HS-27A (cell line): ENCODE measurements at places on chromosomes 5 and 9.

DNA sequence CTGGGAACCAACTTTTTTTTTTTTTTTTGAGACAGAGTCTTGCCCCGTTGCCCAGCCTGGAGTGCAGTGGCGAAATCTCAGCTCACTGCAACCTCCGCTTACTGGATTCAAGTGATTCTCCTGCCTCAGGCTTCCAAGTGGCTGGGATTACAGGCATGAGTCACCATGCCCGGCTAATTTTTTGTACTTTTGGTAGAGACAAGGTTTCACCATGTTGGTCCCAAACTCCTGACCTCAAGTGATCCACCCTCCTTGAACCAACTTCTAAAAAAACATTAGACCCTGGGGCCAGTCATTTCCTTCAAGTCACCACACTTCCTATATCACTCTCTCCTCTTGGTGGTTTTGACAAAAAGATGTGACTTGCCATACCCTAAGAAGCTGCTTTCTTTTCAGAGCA is 10.9 kb upstream of the SHROOM1 start:
- DNase-seq: no peak

DNA sequence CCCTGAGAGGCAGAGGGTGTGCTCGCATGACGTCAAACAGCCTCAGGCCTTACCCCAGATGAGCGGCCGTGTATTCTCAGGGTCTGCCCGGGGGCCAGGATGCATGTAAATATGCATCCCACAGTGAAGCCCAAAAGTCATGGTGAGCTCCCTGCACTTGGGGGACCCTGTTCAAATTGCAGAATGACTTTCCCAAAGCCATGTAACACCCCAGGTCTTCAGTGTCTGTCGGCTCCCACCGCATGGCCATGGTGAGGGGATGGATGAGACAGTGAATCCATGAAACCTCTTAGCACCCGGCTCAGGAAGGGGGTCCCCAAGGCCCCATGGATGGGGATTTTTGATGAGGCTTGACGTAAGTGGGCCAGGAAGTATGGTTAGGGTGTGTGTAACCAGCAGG is 9.3 kb upstream of the COL5A1 start:
- no peak for DNase-seq

GRCh38 chr9:134650431-134651190 is 9.0 kb downstream of the COL5A1 start:
- no peak for DNase-seq

- DNase-seq: no peak
These were observed 26.2 kb downstream of the TRIM32 start for GRCh38 chr9:116713271-116713670.

- DNase-seq: no peak
These were observed 4.6 kb downstream of the NRG2 start for GRCh38 chr5:140038373-140038957.

- no peak for DNase-seq
These were observed 46.3 kb upstream of the GLIS3 start for GRCh38 chr9:4346131-4346530.

DNA sequence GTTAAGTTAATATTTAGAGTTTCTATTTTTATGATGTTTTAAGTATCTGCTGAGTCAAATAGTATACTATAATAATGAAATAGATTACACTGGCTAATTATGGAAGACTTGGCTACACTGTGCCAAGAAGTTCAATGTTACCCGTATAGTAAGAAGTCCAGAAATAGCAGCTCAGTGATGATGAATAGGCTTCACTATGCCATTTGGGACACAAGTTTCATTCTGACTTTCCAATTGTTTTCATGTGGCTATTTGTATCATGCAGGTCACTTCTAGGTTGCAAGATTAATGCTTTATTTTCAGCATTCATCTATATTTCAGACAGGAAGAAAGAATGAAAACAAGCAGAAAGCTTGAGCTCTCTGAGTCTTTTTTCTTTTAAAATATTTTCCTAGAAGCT is 194.5 kb upstream of the RIOK2 start:
- DNase-seq: no peak

DNA sequence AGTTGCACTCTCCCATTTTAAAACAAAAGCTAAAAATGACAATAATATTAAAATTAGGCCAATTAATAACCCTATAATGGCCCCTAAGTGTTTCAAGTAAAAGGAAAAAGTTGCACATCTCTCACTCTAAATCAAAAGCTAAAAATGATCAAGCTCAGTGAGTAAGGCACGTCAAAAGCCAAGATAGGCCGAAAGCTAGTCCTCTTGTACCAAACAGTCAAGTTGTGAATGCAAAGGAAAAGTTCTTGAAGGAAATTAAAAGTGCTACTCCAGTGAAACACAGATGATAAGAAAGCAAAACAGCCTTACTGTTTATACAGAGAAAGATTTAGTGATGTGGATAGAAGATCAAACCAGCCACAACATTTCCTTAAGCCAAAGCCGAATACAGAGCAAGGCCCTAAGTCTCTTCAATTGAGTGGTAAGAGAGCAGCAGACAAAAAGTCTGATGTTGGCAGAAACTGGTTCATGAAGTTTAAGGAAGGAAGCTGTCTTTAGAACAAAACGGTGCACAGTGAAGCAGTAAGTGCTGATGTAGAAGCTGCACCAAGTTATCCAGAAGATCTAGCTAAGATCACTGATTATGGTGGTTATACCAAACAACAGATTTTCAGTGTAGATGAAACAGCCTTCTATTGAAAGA is 144.1 kb upstream of the ACOT12 start:
- DNase-seq: no peak

DNA sequence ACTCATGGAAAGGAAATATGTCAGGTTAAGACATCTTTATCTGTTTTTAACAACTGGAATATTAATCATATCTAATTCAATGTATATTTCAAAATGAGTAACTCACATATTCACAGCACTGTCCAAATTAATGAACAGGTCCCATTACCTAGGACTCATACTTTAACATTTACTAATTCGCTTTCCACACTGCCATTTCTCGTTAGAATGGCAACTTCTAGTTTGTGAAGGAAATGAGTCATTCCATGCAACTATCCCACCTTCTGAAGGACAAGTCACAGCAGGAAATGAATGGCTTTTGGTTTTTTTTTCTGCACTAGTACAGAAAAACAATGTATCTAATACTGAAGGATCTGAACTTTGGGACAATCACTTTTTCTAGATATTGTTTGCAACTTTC is 24.6 kb upstream of the IFNK start:
- DNase-seq: no peak

DNA sequence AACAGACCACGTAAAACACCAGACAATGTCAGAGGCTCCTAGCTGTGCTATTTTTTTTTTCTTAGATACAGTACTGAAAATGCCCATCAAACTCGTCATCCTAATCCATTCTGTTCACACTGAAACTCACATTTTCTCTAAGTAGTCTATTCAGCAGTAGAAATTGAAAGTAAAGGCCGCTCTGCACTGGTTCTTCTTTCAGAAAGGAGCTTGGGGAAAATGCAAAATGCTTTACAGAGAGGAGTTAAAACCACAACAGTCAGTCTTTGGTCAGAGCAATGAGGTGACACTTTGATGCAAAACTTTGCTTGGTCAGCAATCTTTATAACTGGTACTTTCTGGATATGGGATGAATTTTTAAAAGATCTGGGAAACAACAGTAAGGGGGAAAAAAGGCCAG is 43.8 kb upstream of the SUSD1 start:
- no peak for DNase-seq

DNA sequence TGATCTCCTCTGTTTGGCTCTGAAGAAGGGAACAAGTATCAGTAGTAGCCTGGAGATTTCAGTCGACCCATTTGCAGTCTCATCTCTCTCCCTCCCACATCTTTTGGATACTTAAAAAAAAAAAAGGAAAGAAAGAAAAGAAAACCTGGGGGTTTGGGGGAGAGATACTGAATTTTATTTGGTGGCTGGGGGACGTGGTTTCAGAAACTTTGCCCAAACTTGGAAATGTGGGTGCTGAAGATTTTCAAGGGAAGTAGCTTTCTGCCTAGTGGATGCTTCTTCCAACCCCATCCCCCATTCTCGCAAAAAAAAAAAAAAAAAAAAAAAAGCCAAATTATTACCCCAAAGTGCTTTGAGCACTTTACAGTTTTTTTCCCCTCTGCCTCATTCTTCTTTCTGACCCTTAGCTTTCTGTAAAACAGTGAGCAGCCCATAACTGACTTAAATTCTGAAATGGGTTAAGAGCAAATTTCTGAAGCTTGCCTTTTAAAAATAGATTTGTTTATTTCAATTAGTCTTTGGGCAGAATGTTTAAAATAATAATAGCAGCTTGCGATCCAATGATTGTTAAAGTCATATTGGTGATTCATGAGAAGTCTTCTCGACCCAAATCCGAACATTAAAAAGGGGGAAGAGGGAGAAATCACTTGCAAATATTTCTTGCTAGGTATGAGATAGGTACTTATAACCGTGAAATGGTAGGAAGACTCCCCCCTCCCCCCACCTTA is 894 bp downstream of the FST start:
- no peak for DNase-seq

- DNase-seq: no peak
These were observed 164.0 kb downstream of the PAM start for GRCh38 chr5:102918986-102919610.

DNA sequence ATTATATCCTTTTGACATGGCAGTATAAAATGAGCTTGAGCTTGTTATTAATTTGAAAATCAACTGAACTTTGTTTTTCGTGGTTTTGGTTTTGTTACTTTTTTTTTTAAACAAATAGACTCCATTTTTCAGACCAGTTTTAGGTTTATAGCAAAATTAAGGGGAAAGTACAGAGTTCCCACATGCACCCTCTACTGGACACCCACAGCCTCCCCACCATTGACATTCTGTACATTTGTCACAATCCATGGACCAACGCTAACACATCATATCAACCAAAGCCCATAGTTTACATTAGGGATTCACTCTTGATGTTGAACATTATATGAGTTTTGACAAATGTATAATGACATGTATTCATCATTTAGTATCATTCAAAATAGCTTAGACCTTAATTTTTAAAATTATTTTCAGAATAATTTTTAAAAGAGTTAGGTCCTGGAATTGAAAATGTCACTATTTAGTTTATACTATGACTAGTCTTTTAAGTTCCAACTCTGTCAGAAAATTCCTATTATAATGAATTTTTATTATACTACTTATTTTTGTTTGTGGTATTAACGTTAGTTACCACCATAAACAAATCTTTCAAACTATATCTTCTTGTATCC is 35.3 kb upstream of the JMY start:
- DNase-seq: no peak
